CD8-positive, alpha-beta memory T cell (primary cell): ENCODE measurements at places on chromosomes 2 and 18.
A peak's percentile ranks its signal among the peaks of the same experiment; 100 is the strongest.

DNA sequence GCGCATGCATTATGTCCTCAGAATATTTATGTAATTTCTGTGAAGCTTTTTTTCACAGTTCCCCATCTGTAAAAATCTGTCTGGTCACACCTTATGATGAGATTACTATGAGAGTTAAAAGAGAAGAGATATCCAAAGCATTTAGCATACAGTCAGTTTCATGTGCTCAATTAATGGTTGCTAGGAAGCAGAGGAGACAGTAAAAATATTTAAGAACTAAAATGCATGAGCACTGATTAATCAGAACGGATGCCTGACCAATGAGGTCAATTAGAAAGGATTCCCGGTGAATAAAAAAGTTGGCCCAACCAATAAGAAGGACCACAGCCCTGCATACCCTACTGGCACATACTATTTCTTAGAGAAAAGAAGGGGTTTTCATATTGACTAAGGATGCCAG lies 12.0 kb upstream of the CRIM1 start:
- no peak for DNase-seq

- DNase-seq, result no peak
These were observed 55.9 kb upstream of the HPCAL1 start for GRCh38 chr2:10246831-10247230.

DNA sequence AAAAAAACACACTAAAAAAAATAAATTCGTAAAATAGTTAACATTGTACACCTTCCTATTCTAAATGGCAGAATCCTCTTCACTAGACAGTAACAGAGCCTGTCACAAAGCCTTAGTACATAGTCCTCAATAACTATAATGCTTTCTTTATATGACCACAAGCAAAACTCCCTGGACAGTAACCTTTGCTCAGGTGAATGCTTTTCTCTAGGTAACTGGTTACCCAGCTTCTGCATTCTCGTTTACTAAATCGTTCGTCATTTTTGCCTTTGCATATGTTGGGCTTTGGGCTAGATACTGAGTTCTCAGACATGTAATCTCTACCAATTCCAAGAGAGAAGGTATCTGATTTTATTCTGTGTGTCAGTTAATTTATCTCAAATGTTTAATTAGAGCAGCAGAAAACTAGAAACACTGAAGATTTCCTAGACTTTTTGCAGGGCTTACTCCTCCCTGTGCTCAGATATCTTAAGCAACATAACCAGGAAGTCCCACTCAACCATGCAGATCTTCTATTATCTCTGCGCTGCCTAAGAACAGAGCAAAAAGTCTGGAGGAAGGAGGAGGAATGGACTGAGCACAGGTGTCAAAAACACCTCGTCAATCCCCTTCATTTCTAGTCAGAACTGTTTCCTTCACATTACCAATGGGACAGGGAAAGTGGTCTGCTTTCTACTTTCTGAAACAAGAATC lies 247.7 kb downstream of the SOCS6 start:
- no peak for DNase-seq

DNA sequence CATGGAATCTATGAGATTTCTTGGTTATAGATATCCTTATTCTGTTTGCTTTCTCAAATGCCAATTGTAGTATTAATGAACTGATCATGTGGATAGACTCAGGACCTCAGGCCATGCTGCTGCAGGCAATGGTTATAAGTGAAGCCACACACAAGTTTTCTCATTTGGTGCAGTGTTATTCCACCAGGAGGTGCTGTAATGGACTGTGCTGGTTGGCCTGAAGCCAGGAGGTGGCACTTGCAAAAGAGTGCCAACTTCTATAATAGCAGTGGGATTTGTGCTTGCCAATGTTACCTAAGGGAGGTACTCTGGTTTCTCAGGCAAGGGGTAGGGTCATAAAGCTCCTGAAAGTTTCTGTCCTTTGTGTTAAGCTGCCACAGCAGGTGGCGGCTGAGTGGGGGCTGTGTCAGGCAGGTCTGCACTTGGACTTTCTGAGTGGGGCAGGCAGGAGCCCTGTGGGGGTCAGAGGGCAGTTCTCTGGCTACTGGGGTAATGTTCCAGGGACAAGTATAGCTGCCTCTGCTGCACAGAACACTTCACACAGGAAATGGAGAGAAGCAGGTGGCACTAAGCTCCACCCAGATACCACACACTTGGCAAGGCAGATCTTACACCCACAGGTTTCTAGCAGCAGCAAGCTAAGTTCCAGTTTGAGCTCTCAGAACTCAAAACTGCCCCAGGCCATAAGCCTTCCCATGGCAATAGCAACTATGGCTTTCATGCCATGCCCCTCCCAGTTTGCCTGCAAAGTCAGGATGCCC lies 352.6 kb upstream of the CWC22 start:
- no peak for DNase-seq

GRCh38 chr2:110717734-110718133 lies 14.6 kb upstream of the ACOXL start:
- DNase-seq, result no peak

DNA sequence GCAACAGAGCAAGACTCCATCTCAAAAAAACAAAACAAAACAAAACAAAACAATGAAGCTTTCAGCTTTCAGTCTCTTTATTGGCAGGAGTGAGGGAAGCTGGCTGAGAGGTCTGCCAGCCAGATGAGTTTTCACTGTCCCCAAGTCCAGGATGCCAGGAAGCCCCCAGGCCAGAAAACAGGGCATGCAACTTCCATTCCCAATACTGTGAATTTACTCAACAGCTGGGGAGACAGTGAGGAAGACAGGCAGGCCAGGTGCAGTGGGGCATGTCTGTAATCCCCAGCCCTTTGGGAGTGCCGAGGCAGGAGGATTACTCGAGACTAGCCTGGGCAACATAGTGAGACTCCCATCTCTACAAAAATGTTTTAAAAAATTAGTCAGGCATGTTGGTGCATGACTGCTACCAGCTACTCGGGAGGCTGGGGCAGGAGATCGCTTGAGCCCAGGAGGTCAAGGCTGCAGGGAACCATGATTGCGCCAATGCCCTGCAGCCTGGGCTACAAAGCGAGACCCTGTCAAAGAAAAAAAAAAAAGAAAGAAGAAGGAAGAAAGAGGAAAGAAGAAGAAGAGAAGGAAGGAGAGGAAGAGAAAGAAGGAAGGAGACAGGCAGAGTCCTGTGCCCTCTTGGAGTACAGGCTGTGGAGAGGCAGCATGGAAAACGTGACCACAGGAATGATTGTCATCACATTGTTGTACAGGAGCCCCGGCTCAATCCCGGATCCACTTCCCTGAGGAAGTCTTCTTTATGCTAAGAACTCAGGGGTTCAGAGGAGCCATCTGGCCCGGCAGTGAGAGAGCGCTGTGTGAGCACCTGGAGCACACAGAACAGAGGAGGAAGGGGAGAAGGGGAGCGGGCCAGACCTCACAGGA lies 29.2 kb upstream of the POMC start:
- no peak for DNase-seq

GRCh38 chr2:39266139-39266805 lies 22.5 kb upstream of the CDKL4 start:
- DNase-seq, result no peak

DNA sequence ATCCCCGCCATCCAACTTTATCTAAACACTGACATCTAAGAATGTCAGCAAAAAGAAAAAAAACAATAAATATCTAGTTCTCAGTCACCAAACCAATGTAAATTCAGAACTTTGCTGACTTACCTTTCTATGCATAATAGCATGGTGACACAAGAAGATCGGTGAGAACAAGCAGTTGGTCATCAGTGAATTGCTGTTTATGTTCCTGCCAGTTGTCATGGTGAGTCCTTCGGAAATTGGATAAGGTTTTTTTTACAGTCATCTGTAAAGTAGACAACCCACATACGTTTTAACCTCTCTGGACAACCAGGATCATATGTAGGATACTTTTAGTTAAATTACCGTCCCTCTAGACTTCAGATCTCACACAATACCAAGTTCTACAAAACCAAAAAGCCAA lies 6.2 kb upstream of the GPR75 start:
- DNase-seq, result no peak

DNA sequence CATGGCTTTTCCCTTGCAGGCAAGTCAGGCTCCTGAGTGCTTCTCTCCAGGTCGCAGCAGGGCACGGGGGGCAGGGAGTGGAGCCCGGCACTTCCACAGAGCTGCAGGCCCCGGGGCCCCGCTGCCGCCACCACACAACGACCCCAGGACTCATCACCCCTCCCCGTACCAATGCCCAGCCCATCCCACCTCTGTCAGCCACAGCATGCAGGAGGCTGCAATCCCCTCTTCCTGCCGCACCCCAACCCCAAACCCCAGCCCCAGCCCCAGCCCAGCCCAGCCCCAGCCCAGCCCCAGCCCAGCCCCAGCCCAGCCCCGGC lies 288.0 kb downstream of the NDUFA10 start:
- DNase-seq, result no peak

GRCh38 chr2:14941151-14941631 lies 308.7 kb downstream of the LRATD1 start:
- no peak for DNase-seq

- DNase-seq, result no peak
These were observed 1.8 kb upstream of the GBX2 start for GRCh38 chr2:236169741-236170589.

DNA sequence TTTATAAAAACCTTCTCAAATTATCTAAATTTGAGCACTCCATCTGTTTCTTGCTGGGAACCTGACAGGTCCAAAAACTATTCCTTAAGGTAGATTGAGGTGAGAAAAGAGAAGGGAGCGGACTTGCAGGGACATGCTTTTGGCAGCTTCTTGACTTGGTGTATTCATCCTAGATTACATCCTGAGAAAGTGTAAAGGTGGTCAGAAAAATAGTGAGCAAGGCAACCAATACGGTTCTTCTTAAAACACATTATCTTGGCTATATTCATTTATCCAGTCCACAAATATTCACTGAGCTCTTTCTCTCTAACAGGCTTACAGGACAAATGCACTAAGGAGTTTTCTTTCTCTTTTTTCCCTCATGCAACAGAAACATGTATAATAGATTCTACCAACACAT lies 230.0 kb downstream of the LRP1B start:
- DNase-seq, result no peak

DNA sequence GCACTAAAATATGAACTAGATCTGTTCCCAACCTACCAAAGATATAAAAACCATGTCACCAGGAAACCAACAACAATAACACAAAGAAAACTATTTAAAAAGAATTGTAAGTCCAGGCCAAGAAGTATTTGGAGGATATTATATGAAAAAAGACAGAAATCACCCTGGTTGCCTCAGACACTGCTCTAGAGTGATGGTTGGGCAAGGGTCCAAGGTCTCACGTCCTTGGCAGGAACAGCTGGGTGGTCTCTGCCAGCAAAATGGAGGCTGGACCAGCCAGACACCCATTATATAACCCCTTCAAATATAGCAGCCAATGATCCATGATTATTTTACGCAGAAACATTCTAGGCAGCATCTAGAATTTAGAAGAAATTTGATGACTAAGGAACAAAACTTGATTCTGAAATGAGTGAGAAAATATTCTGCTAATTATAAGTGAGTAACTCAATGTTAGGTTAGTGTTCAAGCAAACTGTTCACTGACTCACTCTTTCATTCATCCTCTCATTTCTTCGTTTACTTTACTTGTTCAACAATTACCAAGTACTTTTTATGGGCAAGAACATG lies 35.4 kb downstream of the MRPL35 start:
- no peak for DNase-seq

DNA sequence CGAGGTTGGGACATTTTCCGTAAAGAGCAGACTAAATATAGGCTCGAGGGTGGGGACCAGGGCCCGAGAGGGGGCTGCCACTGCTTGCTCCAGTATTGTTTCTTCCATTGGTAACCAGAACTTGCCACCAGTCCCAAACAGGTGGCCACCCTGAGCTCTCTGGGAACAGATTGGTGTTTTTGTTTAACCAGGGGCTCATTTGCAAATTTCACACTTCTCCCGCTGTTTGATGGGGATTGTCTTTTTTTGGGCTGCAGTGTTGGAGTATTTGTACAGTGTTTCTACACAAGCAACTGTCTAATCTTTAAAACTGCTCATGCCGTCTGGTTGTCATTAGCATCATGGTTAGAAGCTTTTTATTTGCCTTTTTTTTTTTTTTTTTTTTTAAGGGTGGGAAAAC lies 8.5 kb downstream of the AGAP1 start:
- no peak for DNase-seq

GRCh38 chr2:201116115-201116958 lies at the start of gene CFLAR:
CFLAR (plus strand) TSS chr2:201116164; CDS start chr2:201129866, 13,702 bp downstream.
- peak; percentile 73 for DNase-seq

GRCh38 chr2:100394111-100394641 lies 23.3 kb downstream of the CHST10 start:
- DNase-seq, result no peak

GRCh38 chr2:173822889-173823542 lies 142.2 kb downstream of the SP3 start:
- no peak for DNase-seq

GRCh38 chr18:12702221-12703095 lies at the start of the genes CEP76 and PSMG2:
CEP76 (minus strand) TSS chr18:12702723; CDS start chr18:12702548, 175 bp downstream.
PSMG2 (plus strand) TSS chr18:12703042; CDS start chr18:12703108, 66 bp downstream.
- peak; percentile 90 for DNase-seq

- no peak for DNase-seq
These were observed 13.6 kb downstream of the FHOD3 start for GRCh38 chr18:36311026-36311570.

DNA sequence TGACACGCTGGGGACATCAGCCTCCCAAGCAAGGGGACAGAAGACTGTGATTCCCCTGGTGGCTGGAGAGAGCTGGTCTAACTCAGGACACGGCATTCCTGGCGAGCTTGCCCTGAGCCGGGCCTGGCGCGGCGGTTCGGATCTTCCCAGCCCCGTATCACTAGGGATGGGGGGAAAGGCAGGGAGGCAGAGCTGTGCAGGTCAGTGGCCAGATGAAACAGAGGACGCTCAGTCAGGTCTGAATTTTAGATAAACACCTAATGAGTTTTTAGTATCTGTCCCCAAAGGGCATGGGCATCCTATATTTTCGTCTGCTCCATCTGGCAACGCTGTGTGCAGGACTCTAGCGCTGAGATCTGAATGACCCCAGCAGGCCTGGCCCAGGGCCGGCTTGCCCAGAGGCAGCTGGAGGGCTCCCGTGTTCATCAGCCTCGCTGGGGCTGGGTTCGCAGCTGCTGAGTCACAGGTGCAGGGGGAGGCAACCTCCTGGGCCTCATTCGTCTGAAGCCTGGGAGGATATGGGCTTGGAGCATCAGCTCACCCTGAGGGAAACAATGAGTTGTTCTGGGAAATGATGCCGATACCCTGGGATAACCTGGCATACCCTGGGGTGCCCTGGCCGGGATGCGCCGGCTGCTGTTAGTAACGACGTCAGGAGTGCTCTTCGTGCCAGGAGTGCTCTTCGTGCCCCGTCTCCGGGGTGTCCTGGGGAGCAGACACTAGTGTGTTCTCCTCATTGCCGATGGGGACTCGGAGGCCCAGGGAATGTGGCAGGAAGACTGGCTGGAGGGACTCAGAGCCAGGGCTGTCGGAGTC lies 48.1 kb upstream of the HPCAL1 start:
- no peak for DNase-seq

DNA sequence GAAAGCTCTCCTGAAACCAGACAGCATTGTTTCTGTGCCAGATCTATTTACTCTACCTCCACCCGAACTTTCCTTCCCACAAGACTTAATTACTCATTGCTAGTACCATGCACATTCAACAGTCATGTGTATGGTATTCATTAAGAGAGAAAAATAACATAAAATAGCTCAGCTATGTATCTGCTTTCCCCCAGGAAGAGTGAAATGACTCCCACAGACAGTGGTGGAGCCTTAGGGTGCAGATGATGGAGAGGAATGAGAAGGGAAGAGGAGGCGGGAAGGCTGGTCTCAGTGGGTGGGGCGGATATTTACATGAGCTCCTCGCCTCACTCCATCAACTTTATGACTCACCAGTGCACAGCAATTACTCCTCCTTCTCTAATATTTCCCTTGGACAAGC lies 724.5 kb downstream of the EPHA4 start:
- DNase-seq, result no peak

GRCh38 chr2:179856205-179856604 lies 5.2 kb downstream of the ZNF385B start:
- no peak for DNase-seq
